ENCODE measurements at places on chromosomes 1 and 21.

DNA sequence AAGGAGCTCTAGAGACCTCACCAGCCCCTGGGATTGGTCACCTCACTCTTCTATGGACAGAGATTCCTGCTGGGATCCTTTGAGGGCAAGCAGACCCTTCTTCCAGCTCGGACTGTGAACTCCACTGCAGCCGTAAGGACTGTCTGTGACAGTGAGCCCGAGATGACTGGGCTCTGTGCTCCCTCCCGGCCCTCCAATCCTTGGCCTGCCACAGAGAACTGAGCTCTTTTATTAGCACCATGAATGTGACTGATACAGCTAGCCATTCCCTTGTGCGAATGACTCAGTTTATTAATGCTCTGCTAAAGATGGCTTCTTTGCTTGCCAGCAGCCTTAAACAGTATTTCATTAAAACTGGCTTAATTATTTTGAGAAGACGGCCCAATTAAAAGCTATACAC, 194.6 kb upstream of the LMO4 start:
- DNase-seq, result no peak

DNA sequence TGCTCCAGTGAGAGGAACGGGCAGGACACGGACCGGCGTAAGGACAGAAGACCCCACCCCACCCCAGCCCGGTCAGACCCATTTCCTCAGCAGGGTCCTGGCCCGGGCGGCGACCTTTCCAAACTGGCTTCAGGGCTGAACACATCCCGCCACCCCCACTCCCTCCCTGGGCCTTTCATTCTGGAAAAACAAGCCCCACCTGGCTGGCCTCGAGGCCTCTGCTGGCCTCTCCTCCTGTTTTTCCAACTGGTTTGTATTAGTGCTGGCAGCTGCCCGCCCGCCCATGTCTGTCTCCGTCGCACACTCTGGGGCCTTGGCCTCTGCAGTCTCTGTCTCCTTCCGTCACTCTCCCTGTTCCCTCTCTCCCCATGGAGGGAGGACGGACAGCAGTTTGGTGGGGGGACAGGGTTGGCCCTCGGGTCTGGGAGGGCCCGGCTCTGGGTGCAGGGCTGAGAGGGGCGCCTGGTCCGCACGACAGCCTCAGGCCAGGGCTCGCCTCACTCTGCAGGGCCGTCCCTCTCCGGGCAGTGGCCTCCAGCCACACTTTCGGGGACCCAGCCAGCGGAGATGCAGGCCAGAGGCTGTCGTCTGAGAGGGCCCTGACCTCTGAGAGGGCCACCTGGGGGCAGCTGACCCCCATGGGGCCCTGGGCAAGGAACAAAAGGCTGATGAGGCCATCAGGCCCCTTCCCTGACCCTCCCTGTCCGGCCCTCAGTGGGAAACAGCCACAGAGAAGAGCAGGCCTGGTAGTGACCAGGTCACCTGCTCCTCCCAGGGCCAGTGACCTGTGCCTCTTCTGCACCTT, 1.5 kb upstream of the MXRA8 start:
- no peak for DNase-seq

DNA sequence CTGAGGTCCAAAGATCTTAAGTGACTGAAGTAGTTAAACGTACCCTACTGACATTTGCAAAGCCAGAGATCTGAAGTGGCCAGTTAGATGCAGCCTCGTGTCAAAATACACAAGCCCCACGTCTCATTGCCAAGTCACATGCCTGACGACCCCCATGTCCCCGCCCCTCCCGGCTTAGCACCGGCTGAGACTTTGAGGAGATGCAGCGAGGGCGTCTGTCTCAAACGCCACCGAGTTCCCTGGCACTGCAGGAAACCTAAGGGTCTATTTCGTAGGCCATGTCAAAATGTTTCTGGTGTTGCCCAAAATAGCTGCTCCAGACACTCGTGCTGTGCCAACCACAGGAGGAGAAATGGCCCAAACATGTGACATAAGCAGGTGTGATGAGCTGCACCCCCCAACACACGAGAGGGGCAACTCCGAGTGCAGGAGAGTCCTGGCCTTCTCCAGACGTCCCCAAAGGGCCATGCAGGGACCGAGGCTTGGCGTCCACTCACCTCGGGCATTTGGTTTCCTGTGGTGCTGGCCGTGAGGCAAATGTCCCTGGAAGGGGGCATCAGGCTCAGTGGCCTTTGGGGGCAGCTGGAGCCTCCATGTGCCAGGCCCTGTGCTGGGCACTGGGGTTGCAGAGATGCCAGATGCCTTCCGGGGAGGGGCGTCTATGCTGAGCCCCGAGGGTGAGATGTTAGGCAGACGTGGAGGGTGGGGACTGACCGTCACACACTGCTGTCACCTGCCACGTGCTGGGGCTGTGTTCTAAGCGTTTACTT, 67.0 kb downstream of the MATN1 start:
- DNase-seq, result no peak

DNA sequence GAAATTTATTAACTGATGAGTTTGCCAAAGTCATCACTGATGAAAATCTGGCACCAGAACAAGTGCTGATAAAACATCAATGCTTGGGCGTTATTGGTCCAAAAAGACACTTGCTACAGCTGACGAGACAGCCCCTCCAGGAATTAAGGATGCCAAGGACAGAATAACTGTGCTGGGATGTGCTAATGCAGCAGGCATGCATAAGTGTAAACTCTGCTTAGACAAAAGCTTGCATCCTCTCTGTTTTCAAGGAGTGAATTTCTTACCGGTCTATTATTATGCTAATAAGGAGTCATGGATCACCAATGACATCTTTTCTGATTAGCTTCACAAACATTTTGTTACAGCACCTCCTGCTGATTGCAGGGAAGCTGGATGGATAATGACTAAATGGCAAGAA, 402.0 kb downstream of the LTN1 start:
- no peak for DNase-seq

GRCh38 chr1:161106431-161106830, 8.3 kb downstream of the KLHDC9 start:
- no peak for DNase-seq

DNA sequence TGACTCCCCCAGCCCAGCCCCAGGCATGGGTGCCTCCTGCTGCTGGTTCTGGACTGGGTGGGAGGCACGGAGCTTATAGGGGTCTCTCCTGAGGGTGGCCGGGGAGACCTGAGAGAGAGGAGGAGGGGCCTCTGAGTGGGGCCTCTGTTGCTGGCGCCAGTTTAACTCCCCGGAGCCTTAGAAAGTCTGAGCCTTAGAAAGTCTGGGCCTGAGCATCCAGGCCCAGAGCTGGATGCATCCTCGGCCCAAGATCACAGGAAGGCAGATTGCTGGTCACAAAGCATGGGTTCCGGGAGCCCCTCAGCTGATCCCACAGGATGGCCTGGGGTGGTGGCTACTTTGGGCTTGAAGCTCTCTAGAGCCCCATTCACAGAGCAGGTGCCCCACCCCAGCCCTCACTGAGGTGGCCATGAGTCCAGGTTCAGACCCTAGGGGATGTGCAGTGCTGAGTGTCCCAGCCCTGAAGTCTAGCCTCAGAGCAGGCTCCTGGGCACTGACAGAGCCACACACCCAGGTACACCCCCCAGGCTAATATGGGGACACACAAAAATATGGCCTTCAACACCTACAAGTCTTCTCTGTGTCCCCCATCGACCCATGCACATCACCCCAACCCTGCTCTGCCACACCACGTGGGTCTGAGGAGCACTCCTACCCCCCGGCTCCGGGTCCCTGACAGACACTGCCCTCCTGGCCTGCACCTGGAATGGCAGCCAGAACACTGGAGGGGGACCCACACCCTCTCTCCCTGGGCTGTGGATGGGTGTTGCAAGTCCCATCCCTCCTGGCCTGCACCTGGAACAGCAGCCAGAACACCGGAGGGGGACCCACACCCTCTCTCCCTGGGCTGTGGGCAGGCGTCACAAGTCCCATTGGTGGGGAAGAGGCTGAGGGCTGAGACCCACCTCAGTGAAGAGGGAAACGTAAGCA, 9.7 kb downstream of the PLA2G2F start:
- DNase-seq, result no peak

DNA sequence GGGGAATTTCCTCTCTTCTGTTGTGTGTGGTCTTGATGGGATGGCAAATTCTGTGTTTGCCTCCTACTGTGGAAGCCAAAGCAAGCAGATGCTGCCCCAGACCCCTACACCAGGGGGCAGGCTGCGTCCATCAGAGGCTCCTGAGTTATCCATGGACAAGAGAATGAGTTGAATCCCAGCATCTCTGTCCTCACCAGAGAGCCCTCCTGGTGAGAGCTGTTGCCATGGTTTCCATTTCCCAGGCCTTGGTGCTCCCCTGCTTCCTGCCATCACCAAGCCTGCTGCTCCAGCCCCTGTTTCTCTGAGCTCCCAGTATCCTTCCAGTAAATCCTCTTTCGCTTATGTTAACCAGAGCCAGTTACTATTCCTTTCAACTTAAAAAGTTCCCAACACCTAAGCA, 20.4 kb upstream of the GNG12 start:
- DNase-seq, result peak; percentile 87

- DNase-seq, result peak; percentile 87
Measured at GRCh38 chr1:94773931-94774422, 46.2 kb upstream of the SLC44A3 start.

- no peak for DNase-seq
Measured at GRCh38 chr1:206030191-206030590, 6.5 kb upstream of the CTSE start.

DNA sequence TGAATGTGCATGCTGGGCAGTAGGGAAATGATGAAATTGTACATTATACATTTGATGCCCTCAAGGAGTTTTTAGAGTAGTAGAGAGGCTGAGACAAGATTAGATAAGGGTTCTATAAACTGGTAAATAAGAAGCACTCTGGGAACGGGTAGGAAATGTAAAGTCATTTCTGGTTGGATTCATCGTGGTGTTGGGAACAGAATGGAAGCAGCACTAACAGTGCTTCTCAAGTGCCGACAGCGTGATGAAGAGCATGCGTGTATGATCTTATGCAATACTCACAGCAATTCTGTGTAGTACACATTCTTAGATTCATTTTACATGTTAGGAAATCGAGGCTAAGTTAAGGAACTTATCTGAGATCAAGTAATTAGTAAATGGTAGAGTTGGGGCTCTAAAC, 45.9 kb downstream of the GPR88 start:
- no peak for DNase-seq

DNA sequence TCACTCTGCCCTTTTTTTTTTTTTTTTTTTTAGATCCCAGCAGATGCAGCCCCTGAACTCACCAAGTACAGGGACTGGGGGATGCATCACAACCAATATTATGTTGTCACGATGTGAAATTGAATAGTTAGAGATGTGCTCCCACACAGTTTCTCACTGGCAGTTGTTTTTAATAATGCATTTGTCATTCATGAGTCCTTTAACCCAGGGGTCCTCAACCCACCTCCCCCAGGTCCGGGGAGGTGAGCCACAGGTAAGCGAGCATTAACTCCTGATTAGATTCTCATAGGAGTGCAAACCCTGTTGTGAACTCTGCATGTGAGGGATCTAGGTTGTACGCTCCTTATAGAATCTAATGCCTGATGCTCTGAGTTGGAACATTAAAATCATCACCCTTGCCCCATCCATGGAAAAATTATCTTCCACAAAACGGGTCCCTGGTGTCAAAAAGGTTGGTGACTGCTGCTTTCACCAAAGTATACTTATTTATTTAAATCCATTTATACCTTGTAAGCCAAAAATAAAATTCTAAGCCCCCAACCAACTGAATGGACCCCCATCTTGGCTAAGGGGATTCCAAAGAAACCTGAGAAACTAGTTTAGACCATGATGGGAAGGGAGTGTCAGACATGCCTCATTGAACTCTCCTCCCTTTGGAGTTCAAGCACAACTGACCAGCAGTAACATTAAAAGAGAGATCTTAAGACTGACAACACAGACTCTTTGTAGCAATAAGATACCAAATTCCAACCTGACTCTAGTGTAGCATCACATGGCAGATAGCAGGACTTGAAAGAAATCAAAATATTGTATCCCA, 119.3 kb upstream of the ATP1A1 start:
- DNase-seq, result no peak

GRCh38 chr1:92705446-92705845, 79.5 kb downstream of the EVI5 start:
- peak; percentile 38 for DNase-seq

Data from iris pigment epithelial cell (primary cell).